ENCODE measurements at places on chromosomes 11 and 22.

DNA sequence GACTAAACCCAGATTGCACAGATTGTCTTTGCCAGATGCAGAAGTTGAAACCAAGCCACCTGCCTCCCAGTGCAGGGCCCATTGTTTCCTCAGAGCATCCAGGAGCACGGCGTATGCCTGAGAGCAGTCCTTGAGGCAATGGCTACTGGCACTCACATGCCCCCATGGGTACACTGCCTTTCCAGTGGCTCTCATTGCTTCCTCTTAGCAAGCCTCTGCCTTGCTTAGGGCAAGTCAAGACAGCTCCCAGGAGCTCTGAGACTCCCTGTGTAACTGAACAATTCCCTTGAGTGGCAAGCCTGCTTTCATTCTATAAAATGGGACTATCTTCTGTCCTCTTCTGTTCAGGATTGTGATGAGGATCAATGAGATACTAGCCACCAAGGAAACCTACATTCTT, 4.1 kb downstream of the SYTL2 start:
- DNase-seq, result no peak

DNA sequence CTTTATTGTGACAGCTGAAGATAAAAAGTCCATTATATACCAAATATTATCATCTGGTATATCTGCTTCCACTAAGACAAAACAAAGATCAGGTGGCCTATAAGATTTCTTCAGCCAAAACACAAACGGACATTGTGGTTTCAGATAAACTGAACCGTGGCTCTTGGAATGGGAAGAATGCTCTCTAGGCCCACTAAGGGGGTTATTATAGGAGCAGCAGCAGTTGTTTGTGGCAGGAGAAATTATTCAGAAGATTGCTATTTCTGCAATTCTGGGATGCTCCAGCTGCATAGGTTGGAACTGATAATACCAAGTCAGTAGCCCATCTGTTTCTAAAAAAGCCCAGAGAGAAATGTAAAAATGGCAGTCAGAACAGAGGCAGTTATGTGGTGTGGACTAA, 145.3 kb downstream of the NCAM1 start:
- no peak for DNase-seq

- no peak for DNase-seq
Measured at GRCh38 chr11:122336706-122337105, 220.7 kb upstream of the BLID start.

- DNase-seq, result no peak
Measured at GRCh38 chr22:42959576-42960509, 55.1 kb downstream of the PACSIN2 start.

DNA sequence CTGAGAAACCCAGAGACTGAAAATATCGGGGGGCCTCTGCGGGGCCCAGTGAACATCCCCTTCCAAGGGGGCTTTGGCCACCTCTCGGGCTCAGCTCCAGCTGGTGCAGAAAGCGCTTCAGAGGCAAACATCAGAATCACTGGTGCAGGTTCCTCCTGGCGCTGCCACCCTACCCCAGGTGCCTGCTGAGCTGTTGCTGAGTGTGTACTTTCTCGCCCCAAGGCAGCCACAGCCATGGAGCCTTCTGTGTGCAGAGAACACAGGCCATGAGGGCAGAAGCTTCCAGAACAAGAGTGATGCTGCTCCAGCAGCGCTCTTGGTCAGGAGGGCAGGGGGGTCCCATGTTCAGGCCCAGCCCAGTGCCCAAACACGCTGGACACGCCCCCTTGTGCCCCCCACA, 6.3 kb downstream of the DRD4 start:
- DNase-seq, result no peak

GRCh38 chr11:119782006-119782738, 53.2 kb upstream of the NECTIN1 start:
- no peak for DNase-seq

- no peak for DNase-seq
Measured at GRCh38 chr11:3158821-3159220, 6.3 kb downstream of the OSBPL5 start.

- DNase-seq, result no peak
Measured at GRCh38 chr22:16603448-16603768, 10.8 kb upstream of the CCT8L2 start.

DNA sequence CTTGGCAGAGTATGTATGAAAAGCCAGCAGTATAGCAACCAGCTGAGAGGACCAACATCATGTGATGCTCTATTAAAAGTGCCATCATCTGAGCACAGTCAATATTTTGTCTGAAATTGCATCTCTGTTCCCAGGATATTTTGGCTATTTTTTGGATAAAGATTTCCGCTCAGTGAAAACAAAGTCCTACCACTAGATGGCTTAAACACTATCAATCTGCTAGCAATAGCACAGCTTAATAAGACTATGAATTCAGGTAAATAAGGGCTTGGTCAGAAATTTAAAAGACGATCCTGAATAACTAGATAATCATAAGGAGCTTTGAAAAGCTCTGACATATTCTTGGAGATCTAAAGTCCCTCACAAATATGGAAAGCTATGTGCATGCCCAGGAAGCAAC, 74.4 kb downstream of the MS4A13 start:
- DNase-seq, result no peak

DNA sequence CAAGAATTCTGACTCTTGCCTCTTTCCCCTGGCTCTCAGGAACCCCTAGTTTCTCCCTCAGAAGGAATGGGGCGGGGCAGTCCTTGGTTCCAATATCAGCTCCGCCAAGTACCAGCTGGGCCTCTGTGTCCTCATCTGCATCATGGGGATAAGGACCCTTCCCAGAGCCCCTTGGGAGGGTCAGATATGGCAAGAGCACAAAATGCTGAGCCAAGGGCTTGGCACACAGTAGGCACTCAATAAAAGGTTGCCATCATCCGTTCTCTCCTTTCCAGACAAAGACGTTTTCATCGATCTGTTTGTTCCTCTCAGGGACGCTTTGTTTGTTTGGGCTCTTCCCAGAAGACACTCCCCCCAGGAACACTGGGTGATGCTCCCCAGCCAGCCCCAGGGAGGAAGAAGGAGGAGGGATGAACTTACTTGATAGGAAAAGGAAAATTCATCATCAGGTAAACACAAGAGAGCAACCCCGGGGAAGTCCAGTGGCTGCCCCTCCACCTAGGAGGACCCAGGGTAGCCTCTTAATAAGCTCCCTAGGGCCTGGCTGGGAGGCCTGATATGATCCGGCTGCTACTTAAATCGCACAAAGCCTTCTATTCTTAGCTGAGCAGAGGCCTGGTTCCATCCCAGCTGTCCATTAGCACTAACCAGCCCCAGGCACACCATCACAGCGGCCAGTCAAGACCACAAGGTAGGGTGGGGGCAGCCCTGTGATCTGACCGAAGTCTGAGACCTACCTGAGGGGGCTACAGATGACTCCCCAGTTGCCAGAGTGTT, 19.6 kb downstream of the GDPD5 start:
- no peak for DNase-seq

- DNase-seq, result no peak
Measured at GRCh38 chr11:5092821-5093585, 23.6 kb downstream of the OR52E1 start.

- DNase-seq, result no peak
Measured at GRCh38 chr11:27363576-27364117, 632 bp upstream of the CCDC34 start.

GRCh38 chr11:69891421-69892236, 72.4 kb upstream of the FGF3 start:
- DNase-seq, result no peak

DNA sequence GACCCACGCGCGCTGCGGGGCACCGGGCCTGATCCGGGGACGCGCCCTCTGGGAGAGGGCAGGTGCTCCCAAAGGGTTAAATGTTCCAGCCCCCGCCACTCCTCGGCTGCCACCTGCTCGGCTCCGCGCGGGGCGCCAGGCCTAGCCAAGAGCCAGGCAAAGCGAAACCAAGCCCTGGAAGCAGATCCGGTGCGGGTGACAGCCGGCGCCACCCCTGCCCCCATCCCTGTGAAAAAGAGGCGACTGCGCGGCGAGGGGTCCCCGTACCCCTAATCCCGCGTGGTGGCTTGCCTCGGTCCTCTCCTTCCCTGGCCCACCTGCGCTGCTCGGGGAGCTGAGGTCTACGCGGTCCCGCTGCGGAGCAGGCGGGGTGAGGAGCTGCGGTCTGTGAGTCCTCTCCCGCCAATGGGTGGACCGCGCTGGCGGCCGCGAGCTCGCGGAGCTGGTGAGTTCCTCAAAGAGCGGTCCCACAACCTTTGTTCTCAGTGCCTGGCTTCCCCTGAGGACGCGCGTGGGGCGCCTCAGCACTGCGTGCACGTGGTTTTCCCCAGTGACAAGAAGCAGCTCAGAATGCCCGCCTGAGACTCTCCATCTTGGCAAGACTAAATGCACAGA, at the start of gene ME3:
Gene ME3 (minus strand): TSS at position 610 of the 615 bp plus-strand sequence.
- peak; percentile 76 for DNase-seq

- DNase-seq, result no peak
Measured at GRCh38 chr11:25163421-25163820, 666.6 kb downstream of the LUZP2 start.

- peak; percentile 38 for DNase-seq
Measured at GRCh38 chr11:30914143-30914762, 328.1 kb upstream of the MPPED2 start.

- no peak for DNase-seq
Measured at GRCh38 chr22:17107547-17107810, 13.7 kb downstream of the TMEM121B start.

GRCh38 chr11:56089697-56090096, 3.4 kb upstream of the OR8I2 start:
- no peak for DNase-seq

GRCh38 chr11:69240332-69241074, 53.5 kb upstream of the MYEOV start:
- DNase-seq, result no peak

DNA sequence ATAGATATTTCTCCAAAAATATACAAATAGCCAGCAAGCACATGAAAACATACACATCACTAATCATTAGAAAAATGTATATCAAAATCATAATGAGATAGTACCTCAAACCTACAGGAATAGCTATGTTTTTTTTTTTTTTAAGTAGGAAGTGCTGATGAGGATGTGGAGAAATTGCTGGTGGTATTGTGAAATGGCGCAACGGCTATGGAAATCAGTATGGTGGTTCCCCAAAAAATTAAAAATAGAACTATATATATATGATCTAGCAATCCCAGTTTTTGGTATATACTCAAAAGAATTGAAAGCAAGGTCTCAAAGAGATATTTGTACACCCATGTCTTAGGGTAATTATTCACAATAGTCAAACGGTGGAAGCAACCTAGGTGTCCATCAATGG, 46.0 kb upstream of the HIPK3 start:
- DNase-seq, result no peak

DNA sequence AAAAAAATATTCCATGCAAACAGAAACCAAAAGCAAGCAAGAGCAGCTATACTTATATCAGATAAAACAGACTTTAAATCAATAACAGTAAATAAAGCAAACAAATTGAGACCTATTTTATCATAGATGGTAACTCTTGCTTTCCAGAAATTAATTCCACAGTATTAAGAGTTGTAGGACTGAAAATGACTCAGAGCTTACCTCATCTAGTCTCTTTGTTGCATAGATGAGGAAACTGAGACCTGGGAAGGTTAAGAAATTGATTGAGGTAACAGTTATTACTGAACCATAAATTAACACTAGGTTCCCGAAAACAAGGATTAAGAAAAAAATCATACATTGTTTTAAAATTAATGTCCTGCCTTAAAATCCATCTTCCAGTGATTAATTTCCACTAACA, 123.8 kb downstream of the PLEKHA7 start:
- no peak for DNase-seq

DNA sequence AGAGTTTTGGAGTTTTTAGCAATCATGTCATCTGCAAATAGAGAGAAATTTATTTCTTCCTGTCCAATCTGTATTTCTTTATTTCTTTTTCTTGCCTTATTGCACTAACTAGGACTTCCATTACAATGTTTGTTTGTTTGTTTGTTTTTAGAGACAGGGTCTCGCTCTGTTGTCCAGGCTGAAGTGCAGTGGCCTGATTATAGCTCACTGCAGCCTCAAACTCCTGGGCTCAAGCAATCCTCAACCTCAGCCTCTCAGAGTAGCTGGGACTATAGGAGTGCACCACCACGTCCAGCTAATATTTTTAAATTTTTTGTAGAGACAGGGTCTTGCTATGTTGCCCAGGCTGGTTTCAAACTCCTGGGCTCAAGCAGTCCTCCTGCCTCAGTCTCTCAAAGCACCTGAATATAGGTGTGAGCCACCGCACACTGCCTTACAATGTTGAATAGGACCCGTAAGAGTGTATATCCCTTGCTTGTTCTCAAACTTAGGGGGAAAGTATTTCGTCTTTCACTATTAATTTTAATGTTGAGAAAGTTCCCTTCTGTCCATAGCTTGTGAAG, 29.6 kb upstream of the MAPK1 start:
- DNase-seq, result no peak

DNA sequence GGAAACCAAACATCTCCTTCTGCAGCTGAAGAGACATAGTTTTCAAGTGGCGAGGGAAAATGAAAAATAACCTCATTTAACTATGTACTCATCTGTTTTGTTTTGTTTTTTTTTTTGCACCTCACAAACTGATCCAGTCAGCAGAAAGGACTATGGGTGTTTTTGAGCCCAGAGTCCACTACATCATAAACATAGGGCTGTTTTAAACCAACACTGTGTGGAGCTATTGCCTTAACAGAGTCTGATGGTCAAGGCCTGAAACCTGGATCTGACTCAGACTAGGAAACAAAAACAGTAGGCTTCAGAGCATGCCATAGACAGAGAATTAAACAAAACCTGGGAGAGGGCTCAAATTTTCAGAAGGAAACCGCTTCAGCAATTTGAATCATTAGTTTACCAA, 99.3 kb upstream of the FSHB start:
- DNase-seq, result no peak

DNA sequence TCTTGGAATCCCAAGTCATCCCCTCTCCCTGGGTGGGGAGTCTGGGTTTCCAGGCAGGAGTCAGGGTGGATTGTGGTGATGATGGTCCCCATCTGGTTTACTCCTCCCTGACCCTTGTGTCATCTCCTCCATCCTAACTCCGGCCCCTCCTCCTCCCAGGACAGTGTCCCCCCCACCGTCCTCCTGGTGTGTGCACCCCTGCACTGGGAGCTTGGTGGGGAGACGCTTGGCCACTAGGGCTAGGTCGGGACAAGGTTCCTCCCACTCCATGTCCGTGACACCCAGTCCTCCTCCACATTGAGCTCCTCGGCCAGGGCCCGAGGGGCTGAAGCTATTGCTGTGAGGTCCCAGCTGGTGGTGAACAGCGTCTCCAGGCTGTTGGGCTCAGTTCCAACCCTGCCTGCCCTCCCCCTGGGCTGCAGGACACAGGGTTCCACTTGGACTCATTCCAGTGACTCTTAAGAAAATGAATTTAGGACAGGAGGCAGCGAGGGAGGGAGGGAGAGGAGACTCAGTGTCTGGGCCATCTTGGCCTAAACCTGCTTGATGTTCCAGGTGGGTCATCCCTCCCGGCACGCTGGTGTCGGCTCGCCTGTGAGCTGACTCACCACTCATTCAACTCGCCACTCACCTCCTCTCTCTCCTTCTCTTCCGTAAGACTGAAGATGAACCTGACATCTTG, 433.2 kb downstream of the TBC1D22A start:
- no peak for DNase-seq

DNA sequence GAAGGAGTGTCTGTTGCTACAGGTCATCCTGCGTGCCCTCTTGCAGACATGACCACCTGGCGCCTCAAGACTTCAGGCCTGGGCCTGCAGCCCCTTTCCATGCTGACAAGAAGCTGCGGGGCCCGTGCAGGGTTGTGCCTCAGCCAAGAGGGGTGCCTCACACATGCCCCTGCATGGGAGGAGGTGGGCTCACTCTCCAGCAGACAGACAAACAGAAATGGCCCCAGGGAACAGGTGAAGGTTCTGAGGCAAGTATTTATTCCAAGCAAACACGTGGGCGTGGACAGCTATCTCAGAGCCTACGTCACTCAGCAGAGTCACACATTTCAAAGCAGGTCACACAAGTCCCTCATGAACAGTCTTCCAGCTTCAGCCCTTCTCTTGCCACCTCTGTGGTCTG, 5.9 kb upstream of the SYCE3 start:
- no peak for DNase-seq
